ENCODE measurements at places on chromosomes 4 and X. TPM values are rescaled to one million over a fixed set of nuclear protein-coding genes. Genes with fewer than 3 reads are reported as not detected.

DNA sequence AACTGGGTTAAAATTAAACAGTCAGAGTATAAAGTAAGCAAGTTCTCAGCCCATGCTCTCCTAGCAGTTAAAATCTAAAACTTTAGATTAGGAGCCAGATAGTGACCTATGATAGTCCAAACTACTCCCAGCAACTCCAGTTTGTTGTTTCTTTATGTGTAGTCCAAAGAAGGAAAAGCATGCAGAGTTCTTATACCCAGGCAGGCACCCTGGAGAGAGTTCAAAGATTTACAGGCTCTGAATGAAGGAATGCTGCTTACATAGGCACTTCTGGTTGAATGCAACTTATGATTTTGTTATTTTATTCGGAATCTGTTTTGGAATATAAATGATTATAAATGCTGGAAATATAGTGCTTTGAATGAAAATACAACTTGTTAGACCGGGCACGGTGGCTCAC lies 67.2 kb downstream of the GPAT3 start:
- no peak for DNase-seq

DNA sequence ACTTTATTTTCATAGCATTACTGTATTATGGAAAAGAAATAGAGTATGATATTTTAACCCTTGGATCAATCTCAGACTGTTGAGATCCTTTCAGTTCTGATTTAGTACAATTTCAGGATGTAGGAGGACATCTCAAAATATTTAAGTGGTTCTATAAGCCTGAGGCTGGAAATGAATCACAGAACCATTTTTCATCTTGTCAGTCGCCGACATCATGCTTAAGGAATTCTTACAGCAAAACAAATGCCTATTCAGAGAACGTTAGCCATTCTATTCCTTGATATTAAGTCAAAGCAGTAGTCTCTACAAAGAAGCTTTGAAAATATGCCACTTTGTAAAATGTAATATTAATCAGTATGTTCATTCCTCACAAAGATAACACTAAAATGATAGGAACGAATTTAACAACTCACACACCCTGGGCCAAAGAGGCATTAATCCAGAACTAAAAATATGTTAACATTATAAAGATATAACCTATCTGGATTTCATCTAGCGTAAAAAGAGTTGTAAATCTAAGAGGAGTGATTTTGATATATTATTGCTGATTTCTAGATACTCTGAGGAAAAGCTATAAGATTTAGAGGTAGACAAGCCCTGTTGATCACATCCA lies 152.0 kb downstream of the GASK1B start:
- DNase-seq = no peak

DNA sequence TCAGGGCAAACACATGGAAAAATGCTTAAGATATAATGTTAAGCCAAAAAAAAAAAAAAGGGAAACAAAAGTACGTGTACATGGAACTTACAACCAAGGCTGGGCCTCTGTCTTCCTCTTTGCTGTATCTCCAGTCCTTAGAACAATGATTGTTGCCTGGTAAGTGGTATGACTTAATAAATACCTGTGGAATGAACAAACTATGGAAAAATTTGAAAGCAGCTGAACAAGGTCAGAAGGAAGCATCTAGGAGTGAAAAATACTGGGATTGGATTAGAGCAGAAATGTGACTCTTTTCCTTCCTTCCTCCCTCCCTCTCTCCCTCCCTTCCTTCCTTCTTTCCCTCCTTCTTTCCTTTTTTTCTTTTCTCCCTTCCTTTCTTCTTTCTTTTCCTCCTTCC lies 54.2 kb upstream of the SMIM10 start:
- DNase-seq = no peak

DNA sequence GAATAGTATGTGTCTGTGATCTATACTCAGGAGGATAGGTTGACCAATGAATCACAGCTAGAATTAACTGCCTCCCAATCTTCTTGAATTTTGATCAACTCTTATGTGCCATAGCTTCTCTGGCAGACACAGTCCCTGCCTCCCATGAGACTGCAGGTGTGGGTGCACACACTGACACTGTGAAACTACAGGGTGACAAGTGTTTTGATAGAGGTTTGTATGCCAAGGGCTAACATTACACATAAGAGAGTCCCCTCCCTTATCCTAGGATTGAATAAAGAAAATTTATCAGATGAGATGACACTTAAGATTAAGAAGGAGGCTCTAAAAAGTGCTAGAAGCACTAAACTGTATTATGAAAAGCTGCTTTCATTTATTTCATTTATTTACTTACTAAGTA lies 218.4 kb upstream of the BMP3 start:
- DNase-seq = no peak

- DNase-seq = no peak
Observed at GRCh38 chrX:56728752-56729151, 291 bp upstream of the NBDY start.

ADGRA3 gene
- 20.4 TPM for total RNA-seq

DNA sequence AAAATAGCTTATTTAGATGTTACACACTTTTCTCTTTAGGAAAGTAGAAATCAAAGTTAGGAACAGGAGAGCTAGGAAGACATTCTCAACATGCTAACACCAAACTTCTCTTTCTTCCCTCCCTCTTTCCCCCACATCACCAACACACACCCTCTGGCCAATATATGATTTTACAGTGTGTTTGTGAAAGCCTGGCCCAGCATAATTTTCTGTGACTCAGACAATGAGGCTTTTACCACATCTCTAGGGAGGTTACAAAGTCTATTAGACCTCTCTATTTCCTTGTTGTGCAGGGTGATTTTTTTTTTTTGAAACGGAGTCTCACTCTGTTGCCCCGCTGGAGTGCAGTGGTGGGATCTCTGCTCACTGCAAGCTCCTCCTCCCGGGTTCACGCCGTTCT lies 189.9 kb downstream of the AASDH start:
- DNase-seq = no peak

GRCh38 chrX:80174925-80175574 lies 160.5 kb downstream of the TBX22 start:
- no peak for DNase-seq

Measured in esophagus squamous epithelium (tissue), 5 donors.